ENCODE measurements at places on chromosomes 5 and 9.

GRCh38 chr5:113381791-113382190, 53.0 kb downstream of the TSSK1B start:
- DNase-seq, result no peak

- DNase-seq, result no peak
Observed at GRCh38 chr5:120813551-120813950, 349.5 kb downstream of the PRR16 start.

GRCh38 chr5:173704615-173705511, 88.4 kb upstream of the BOD1 start:
- no peak for DNase-seq

- no peak for DNase-seq
Observed at GRCh38 chr5:143402553-143403333, 743 bp downstream of the NR3C1 start.

DNA sequence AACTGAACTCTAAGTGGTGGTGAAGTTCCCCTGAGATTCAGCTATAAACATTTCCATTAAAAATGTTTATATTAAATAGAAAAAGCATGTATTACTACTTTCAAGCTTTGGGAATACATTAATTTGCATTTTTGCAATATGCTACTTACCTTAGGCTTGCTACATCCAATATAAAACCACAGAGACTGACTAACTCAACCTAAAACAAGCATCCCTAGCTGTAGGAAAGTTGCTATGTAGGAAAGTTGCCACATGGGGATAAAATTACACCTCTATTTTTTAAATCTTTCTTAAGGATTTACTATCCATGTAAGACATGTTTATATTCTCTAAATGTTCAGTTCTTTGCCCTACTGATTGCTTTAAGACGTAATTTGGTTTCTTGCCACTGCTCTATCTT, 12.8 kb downstream of the SCAMP1 start:
- no peak for DNase-seq

- DNase-seq, result no peak
Observed at GRCh38 chr5:115209279-115209678, 39.6 kb upstream of the TRIM36 start.

- no peak for DNase-seq
Observed at GRCh38 chr9:22649384-22649783, 202.8 kb downstream of the DMRTA1 start.

GRCh38 chr5:60649288-60649917, 50.6 kb downstream of the DEPDC1B start:
- DNase-seq, result peak; percentile 33

DNA sequence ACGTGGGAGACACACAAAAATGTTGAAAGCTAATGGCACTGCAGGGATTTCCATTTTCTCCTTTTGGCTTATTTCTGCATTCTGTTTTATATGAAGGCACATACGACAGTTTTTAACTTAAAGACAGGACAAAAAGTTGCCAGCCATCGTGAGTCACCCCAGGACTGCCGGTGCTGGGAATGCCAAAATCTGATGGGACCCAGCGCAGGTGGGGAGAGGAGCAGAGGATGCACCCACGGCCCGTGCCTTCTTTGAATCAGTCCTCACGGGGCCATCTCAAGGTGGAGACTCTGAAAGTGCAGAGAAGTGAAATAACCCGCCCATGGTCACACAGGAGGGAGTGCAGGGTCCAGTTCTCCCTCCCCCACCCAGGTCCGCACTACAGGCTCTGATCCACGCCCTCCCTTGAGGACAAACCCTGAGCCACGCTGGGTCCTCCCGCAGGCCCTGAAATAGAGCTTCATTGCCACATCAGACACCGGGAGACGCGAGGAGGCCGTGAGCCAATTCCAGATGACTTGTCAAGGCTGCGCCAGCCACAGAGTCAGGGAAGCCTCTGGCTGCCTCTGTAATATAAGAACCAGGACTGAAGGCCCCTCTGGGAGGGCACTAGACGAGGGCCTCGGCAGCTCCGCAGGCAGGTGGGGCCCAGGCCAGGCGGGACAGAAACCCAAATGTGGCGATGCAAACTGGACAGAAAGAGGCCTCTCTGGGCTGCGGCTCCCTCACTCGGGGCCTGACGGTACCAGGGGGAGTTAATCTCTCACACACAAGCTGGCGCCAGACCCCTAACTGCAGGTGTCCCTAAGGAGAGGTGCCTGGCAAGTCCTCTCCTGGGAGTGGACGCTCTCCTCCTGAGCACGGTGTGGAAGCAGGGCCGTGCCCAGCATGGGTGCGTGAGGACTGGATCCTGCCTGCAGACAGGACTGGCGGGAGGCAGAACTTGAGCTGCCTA, 22.9 kb downstream of the ADAMTS2 start:
- DNase-seq, result no peak

DNA sequence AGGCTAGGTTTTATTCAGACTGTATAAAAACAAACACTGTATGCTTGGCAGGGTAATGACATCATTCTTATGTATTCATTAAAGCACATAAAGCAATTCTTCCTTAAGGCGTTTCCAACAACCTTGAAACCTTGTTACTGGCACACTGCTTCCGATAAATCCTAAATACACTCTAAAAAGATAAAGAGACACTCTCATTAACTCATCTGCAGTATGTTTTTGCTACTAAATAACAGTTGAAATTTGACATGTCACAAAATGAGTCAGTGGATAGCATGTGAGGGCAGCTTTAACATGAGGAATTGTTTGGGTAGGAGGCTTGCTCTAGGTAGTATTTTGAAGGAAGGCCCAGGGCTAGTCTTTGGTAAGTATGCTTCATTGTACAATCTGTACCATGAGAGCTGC, 13.7 kb downstream of the YIPF5 start:
- DNase-seq, result no peak

DNA sequence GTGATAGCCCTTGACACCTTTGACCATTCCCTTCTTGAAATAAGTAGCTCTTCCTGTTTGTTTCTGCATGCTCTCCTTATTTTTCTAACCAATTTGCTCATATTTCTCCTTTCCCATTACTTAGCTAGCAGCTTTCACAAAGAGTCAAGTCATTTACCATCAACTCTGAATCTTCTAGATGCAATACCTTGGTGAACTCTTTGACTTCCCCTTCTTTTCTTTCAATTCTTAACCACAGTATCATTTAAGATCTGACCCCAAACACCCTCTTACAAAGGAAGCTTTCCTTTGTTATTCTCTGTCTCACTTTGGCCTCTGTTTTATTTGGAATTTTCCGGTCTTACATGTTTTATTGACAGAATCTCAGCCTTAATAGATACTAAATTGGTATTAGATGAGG, 14.0 kb downstream of the NFX1 start:
- no peak for DNase-seq

- no peak for DNase-seq
Observed at GRCh38 chr5:45093377-45093776, 284.6 kb downstream of the MRPS30 start.

- no peak for DNase-seq
Observed at GRCh38 chr5:143204474-143205246, 198.8 kb downstream of the NR3C1 start.

- no peak for DNase-seq
Observed at GRCh38 chr5:96896806-96897205, 20.5 kb downstream of the ERAP2 start.

DNA sequence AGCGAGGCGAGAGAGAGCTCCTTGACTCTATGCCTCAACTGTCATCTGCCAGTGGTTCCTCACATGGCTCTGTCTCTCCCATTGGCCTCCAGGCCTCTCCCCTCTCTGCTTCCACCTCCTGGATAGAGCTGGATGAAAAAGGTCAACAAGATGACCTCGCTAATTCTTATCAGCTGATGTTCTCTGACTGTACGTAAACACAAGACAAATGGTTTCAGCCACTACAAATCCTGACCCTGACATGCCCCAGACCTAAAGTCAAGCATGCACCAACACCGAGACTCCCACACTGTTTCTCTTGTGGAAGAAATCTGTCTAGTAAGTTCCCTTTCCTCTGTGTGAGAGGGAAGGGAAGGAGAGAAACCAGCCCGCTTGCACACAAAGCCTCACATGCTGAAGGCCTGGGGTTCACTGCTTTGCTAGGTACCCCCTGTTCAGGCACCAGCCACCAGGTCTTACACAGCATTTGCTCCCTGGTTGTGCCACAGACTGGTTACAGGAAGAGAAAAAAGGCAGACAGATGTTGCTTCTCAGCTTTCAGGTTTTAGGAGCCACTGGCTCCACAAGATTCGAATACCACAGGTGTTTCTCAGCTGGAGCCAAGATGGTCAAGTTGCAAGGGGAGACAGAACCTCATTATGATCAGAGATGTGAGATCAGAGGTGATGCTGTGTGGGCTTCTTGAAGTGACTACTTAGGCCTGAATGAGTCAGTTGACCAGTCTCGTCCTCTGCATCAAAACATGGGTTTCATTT, 592.5 kb downstream of the CCDC171 start:
- DNase-seq, result no peak

DNA sequence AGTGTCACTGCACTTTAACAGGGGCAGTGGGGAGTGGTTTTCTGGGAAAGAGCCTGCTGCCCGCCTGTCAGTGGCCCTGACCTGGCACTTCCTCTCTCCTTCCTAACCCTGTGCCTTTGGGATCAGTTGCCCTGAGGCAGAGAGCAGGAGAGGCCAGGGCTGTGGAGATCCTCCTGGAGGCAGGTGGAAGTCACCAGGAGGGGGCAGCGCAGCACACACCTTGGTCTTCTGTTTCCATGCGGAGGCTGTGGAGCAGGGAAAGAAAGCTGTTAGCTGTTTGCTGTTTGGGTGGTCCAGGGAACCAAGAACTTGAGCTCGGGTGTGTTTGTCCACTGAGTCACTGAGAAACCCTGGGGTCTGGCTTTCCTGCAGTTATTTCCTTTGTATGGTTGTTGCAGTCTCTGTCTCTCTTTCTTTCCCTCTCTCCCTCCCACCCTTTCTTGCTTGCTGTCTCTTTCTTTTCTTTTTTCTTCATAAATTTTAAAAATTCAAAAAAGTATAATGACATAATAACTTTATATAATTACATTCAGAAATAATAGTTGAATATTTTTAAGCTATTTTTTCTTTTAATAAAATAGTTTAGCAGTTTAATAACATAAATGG, 28.1 kb downstream of the NTRK2 start:
- DNase-seq, result peak; percentile 32

GRCh38 chr5:93677359-93677891, 64.0 kb downstream of the POU5F2 start:
- peak; percentile 42 for DNase-seq

GRCh38 chr9:116039893-116040292, 113.7 kb upstream of the PAPPA start:
- DNase-seq, result no peak

GRCh38 chr9:128251732-128252100, 24.1 kb downstream of the GOLGA2 start:
- DNase-seq, result no peak

DNA sequence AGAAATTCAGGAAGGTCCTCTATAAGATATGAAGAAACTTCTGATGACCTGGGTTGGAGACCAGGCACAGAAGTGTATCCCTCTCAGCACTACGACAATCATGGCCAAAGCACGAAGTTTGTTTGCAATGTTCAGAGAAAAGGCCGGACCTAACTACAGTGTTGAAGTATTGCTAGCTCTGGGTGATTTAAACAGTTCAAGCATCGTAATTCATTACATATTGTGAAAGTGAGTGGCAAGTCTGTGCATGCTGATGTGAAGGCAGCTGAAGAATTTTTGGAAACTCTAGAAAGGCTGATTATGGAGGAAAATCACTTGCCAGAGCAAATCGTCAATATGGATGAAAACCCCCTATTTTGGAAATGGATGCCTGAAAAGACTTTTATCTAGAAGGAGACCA, 67.2 kb upstream of the PANK3 start:
- DNase-seq, result no peak

GRCh38 chr5:133658327-133658726, 46.0 kb upstream of the FSTL4 start:
- no peak for DNase-seq

GRCh38 chr5:136731241-136731900, 366.0 kb upstream of the TRPC7 start:
- no peak for DNase-seq

GRCh38 chr5:12910641-12911040, 1006.4 kb upstream of the CTNND2 start:
- DNase-seq, result no peak

GRCh38 chr5:150298701-150299451, 3.8 kb downstream of the ARSI start:
- no peak for DNase-seq

DNA sequence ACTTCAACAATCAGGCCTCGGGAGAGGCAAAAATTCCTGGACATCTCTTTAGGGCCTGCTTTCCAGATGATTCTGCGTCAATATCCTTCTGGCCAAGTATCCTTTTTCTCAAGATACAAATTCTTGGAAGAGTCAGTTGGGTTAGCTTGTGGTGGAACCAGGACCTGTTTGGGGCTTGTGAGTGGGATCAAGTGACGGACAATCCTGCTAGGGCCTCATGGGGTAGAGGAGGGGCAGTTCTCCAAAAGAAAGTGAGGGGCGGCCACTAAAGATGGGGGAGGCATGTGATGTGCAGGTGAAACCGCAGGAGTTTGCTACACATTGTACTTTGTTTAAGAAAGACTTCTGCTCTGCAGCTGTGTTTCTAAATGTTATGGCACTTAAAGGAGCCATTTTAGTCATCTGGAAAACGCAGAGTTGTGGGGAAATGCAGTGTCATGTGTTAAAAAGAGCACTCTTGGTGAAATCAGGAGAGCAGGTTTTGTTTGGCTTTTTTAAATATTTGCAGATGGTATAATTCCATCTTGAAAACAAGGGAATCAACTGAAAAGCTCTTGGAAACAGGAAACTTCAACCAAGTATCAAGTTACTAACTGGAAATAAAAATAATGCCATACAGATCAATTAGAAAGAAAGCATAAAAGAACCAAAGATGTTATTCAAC, 27.4 kb upstream of the GSN start:
- no peak for DNase-seq

- no peak for DNase-seq
Observed at GRCh38 chr9:133943781-133944745, 48.1 kb downstream of the VAV2 start.

DNA sequence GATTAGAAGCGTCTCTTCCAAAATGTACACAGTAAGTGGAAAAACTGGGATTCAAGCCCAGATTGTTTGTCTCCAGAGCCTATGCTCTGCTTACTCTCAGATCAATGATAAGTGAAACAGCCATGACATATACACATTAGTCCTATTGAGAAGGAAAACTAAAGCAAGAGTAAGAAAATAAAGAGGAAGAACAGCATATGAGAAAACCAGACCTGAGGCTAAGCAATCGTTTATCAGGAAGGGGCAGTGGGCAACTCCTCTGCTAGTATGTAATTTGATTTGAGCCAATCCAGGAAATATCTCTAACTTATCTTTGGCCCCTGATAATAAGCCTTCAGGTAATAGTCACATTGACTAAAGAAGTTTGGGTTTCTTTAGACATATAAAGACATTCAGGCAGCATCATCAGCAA, 789.9 kb upstream of the C9orf72 start:
- no peak for DNase-seq

GRCh38 chr9:37732952-37733351, 20.7 kb upstream of the TRMT10B start:
- no peak for DNase-seq

- DNase-seq, result no peak
Observed at GRCh38 chr5:134090522-134090921, 24.0 kb upstream of the TCF7 start.

GRCh38 chr9:27653246-27653645, 80.0 kb upstream of the C9orf72 start:
- no peak for DNase-seq

GRCh38 chr5:36723912-36724311, 117.5 kb downstream of the SLC1A3 start:
- DNase-seq, result no peak

GRCh38 chr9:92729735-92730155, 34.9 kb downstream of the BICD2 start:
- no peak for DNase-seq

GRCh38 chr5:109876941-109877669, 187.4 kb downstream of the MAN2A1 start:
- DNase-seq, result no peak

GRCh38 chr9:99425923-99426842, 204.1 kb downstream of the SEC61B start:
- no peak for DNase-seq
